Stimulated activated CD8-positive, alpha-beta memory T cell treated with anti-CD3 and anti-CD28 coated beads, Interleukin-15, amount 100 ng/mL, for 48 hours (primary cell): ENCODE measurements at places on chromosomes 3 and 15.

- no peak for DNase-seq
Observed at GRCh38 chr3:117165176-117165575, 455.6 kb downstream of the TUSC7 start.

- no peak for DNase-seq
Observed at GRCh38 chr15:28147801-28148200, 48.7 kb upstream of the OCA2 start.

DNA sequence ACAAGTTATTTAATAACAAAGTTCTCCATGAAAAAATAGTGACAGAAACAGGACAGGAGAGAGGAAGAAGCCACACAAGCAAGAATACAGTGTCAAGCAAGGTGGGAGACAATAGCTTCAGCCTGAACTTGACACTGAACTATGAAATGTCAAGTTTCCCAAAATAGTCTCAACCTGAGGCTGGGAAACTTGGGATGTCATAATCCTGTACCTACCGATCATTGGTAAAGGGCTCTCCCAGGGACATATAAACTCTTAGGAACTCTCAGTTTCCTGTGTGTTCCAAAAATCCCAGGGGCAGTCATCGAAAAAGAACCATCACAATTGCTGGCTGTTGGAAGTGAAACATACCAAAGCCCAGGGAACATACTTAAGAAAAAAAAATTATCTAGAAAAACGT lies 211.6 kb downstream of the P3H2 start:
- no peak for DNase-seq

GRCh38 chr3:49092938-49093852 lies 676 bp downstream of the QRICH1 start:
- peak; percentile 78 for DNase-seq

DNA sequence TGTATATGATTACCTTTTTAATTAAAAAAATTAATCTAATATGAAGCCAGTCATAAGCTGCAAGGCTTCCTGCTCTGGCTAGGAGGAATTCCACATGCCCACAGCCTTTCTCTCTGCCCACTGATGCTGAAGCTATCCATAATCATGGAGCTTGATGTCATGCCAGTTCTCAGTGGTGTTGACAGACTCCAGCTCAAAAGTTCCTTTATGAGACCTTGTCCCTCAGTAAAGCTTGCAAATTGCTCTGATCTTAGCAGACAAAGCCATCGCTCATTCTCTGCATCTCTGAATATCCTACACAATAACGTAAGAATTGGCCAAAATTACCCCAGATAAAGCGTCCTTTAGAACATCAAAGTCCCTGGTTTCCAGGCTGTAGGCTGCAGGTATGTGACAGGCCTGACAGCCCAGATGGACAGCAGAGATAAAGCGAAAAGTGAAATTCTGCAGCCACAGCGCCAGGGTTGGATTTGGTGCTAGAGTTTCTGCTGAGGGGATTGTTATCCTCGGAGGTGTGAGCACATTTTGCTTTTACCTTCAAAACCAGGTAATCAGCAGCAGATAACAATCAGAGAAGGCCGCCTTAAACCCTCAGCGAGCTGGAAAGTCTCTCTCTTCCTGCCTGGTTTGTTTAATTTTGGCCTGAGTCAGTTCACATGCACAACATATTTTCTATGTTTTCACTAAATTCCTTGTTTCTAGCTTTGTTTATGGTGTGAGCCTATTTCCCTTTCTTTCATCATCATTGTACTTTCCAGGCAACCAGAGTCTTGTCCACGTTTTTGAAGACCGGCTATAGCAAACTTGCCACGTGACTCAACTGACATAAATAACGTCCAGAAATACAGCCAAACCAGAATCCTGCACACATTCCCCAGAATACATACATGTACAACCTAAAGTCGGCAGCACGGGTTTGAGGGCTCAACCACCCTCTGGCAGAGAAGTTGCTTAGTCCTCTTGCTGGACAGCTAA lies 36.6 kb upstream of the ALDH1A3 start:
- no peak for DNase-seq

- no peak for DNase-seq
Observed at GRCh38 chr3:142337994-142338393, 109.8 kb downstream of the XRN1 start.

GRCh38 chr15:39974656-39975230 lies 40.8 kb downstream of the EIF2AK4 start:
- no peak for DNase-seq

GRCh38 chr15:89475661-89476060 lies 20.7 kb downstream of the RHCG start:
- no peak for DNase-seq

- DNase-seq, result no peak
Observed at GRCh38 chr3:76065964-76066363, 280.6 kb upstream of the ZNF717 start.

DNA sequence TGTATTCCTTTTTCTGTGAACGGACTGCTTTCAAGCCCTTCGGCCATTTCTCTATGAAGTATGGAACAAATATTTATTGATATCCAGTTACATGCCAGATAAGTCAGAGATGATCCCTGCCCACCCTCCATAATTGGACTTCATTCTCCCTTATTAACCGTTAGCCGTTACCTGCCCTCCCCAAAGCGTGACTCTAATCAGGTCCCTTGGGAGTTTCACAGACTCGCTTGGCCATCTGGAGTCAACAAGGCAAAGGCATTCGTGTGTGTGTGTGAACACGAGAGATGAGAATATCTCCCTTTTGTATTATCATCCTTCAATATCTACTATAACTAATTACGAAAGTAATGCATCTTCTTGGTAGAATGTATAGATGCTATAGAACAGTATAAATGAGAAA lies 314.5 kb downstream of the TLE3 start:
- no peak for DNase-seq

GRCh38 chr3:65787827-65788226 lies 250.9 kb downstream of the MAGI1 start:
- DNase-seq, result no peak

DNA sequence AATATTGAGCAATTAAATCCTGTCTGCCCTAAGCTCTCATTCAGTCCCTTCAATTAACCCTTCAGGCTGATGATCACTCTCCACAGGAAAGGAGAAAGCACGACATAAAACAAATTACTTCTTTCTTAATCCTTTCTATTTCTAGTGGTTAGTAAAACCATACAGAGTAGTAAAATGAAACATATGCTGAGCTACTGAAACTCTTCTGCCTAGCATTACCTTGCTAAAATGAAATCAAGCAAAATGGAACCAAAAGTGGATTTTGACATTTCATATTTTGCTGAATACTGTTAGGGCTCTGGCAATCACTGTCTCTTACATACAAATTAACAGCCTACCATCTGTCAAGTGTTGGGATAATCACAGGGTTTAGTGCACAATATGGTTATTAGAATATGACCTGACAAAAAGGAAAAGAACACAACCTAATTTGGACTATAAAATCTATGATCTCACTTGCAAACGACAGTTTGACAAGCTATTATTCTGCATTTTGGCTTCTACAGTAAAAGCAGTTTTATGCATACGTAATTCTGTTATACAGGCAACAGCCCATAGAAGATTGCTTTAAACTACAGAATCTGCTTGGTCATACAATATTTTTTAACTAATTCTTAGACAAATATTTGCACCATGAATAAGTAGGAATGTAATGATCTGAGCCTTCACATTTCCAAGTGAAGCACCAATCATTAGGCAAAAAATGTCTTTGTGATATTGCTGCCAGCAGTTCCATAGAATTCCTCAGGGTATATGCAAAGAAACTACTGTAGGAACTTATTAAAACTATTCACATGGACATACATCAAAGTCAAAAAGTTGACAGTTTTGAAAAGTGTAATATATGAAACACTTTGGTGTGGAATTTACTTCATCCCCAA lies 105.0 kb downstream of the FHIT start:
- DNase-seq, result no peak

- no peak for DNase-seq
Observed at GRCh38 chr15:58628206-58628947, 121.1 kb downstream of the ADAM10 start.

- DNase-seq, result peak; percentile 71
Observed at GRCh38 chr3:128447561-128448013, 19.1 kb downstream of the DNAJB8 start.

DNA sequence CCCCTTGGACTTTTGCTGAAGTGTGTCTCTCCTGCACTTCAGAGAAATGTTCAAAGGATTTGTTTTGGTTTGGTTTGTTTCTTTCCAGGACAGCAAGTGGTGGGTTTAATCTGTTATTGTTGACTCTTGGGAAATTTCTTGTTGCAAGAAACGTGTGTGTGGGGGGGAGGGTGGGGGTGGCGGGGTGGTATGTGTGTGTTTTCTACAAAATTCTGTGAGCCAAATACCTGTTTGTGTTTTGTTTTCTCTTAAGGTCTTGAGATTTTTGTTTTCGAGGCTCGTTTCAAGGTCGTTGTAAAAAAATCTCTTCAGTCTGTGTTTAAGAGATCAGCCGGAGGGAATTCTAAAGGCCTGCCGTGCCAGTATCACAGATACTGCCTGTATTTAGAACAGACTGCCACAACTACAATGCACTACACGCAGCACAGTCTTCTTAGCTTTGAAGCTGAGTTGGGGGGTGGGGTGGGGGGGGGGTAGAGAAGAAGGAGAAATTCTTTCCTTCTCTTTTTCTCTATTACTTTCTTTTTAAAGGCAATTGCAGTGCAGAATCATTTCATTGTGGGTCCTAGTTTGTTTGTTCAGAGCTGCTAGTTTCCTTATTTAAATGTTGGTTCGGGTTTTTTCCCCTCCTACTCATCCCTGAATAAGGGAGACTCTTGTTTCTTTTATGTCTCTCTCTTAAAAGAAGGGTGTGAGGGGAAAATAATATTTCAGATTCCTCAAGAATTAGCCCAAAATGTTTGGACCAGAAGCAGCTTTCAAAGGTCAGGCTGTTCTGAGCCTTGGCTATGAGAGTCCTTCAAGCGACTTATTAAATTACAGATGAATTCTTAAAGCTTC lies 1.4 kb upstream of the BCL6 start:
- no peak for DNase-seq

DNA sequence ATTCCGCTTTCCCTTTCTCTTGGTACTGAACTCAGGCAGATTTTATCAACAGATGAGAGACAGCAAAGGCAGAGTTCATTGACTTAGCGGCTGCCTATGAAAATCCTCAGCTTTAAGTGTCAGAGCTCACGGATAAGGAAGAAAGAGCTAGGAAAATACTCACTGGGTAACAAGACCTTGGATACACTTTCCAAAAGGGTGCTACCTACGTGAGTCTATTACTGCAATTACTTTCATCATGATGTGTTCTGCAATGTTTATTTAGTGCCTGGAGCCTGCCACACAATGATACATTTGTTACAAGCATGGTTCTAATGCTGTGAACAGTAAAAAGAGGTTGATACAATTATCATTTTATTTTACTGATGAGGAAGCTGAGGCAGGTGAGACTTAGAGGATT lies 177.5 kb downstream of the GRM7 start:
- DNase-seq, result no peak

DNA sequence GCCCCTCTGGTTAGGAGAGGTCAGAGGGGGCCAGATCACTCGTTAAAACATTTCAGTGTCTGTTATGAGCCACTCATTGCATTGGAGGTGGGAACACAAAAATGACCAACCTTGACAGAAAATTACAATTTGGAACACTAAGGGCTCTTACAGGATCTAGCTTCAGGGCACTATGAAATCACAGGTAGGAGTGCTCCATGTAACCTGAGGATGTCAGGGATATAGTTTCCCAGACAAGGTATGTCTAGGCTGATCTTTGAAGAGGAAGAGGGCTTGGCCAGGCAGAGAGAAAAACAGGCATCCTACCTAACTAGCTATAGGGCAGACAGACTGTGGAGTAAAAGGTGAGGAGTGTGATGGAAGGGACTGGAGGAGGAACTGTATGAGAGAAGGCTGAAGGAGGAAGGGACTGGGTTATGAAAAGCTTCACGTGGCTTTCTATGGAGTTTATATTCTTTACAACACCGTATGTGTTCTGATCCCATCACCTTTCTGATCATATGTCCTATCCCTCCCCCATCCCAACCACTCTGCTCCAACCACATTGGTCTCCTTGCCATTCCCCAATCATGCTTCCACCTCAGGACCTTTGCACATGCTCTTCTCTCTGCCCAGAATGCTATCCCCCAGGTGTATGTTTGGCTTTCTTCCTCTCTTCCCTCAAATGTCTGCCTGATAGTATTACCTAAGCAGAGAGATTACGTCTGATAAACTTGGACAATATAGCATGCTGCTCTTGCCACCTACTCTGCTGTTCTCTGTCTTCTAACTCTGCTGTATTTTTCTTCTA lies 88.2 kb downstream of the CCR1 start:
- DNase-seq, result no peak

- DNase-seq, result no peak
Observed at GRCh38 chr15:91100814-91101607, 954 bp downstream of the SV2B start.

DNA sequence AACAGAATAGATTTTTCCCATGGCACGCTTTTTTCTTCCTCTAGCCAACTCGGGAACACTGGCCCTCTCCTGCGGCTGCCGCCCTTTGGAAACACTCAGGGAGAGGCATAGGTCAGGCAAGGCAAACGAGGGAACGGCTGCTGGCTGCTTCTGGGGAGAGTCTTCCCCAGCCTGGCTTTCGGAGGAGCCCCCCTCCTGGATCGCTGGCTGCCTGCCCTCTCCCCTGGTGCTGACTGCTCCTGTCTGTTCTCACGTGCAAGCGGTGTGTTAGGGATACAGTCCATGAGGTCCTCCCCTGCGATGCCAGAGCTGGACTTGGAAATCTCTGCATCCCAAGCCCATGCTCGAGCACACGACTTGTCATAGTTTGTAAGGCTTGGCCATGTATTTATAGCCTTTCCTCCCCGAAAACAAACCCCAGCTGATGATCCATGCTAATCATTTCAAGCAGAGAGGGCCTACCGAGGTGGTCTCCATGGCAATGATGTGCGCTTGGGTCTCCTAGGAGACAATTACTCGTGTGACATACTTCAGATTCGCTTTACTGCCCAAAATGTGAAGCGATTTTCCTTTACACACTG lies 315.6 kb upstream of the ATP10A start:
- no peak for DNase-seq
